ENCODE measurements at places on chromosomes 7 and 10.

DNA sequence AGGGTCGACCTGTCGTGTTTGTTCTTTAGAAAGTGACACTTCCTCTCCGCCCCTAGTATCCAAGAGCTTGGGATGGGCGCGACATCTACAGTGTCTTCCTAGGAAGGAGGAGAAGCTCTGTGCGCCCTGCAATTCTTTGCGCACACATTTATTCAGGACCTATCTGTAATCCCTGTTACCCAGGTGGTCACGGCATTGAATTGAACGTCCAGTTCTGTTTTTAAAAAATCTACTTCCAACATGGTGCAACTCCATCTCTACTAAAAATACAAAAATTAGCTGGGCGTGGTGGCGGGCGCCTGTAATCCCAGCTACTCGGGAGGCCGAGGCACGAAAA is 606 bp upstream of the LAMB1 start:
- no peak for DNase-seq

DNA sequence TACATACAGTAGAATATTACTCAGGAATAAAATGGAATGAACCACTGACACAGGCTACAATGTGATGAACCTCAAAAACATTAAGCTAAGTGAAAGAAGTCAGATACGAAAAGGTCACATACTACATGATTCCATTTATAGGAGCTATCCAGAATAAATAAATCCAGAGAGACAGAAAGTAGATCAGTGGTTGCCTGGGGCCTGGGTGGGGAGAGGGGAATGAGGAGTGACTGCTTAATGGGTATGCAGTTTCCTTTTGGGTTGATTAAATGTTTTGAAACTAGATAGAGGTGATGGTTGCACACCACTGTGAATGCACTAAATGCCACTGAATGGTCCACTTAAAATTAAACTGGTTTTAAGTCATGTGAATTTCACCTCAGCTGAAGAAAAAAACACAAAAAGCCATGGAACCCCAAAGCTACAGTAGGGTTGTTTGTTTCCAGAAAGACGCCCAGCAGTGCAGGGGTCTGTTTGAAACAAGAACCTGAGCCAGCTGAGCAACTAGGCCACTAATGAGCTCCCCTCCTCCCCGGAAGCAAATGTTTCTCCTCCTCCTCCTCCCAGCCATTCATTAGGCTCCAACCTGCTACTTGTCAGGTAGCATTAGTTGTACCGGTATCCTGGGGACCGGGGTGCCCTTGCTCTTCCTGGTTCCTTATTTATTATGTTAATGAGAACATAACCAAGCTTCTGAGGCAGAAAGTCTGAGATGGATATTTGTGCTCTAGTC is 168.4 kb downstream of the EVX1 start:
- DNase-seq: no peak

DNA sequence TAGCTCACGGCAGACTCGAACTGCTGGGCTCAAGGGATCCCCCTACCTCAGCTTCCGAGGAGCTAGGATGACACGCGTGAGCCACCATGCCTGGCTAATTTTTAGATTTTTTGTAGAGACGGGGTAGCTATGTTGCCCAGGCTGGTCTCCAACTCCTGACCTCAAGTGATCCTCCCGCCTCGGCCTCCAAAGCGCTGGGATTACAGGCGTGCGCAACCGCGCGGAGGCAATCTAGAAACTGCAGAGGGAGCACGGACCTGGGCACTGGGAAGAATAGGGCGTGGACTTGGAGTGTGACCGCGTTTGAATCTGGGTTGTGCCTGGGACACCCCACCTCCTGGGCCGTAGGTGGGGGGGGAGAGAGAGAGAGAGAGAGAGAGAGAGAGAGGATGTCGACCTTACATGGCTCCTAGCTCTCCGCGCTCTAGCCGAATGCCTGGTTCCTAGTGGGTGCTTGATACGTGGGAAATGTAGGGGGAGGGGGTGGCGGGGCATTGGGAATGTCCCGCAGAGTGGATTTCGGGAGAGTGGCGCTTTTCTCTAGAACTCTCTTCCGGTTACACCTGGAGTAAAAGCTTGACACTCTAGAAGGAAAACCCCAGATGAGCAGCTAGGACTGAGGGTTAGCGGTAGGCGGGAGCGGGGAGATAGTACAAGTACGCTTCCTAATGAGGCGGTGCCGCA is 1.2 kb upstream of the MAP3K8 start:
- no peak for DNase-seq

DNA sequence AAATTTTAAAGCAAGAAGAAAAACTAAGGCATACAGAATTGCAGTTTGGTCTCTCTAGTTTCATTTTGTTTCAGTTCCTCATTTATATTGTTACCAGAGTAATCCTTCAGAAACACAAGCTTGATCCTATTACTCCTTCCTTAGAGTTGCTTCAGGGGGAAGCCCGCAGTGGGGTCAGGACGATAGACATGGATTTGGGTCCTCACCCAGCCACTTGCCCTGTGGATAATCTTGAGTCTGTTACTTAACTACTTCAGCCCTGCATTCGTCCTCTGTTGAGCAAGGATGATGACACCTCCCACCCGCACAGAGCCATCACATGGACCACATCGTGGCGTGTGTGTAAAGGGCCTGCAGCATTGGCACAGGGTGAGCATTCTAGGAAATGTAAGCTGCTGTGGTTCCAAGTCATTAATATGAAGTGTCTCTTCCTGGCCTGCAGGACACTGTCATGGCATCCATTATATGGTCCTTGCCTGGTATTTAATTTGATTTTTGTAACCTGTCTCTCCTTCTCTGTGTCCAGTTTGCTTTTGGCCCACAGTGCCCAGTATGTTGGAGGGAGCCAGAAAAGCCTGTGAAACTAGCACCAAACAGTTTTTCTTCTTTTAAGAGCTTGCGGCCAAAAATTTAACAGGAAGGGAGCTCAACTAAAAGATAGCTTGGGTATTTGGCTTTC is 111.2 kb downstream of the EEPD1 start:
- DNase-seq: no peak

DNA sequence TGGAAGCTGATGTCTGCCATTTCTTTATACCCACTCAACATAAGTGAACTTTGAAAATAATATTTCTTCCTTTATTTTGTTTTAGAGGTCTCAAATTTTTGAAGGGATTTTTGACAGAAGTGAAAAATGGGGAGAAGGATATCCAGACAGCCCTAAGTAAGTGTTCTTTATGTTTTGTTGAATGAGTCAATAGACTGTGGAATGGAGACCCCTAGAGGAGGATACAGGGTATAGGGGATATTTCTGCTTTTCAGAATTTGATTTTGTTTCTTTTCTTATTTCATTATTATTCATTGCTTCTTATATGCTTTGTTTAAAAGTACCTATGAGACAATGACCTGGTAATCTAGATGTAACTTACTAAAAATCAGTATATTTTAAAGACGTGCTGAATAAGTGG is 34.4 kb downstream of the PLEKHA8 start:
- DNase-seq: peak; percentile 22

GRCh38 chr10:13672548-13672947 is 85.8 kb downstream of the PRPF18 start:
- no peak for DNase-seq

GRCh38 chr10:72981028-72981881 is 26.6 kb upstream of the PLA2G12B start:
- DNase-seq: no peak

GRCh38 chr7:88329532-88330463 is 23.1 kb upstream of the STEAP4 start:
- DNase-seq: no peak

- peak; percentile 96 for DNase-seq
These were observed 258.2 kb downstream of the SDK1 start for GRCh38 chr7:3559278-3559677.

GRCh38 chr7:107180378-107180777 is 11.6 kb downstream of the HBP1 start:
- peak; percentile 79 for DNase-seq

DNA sequence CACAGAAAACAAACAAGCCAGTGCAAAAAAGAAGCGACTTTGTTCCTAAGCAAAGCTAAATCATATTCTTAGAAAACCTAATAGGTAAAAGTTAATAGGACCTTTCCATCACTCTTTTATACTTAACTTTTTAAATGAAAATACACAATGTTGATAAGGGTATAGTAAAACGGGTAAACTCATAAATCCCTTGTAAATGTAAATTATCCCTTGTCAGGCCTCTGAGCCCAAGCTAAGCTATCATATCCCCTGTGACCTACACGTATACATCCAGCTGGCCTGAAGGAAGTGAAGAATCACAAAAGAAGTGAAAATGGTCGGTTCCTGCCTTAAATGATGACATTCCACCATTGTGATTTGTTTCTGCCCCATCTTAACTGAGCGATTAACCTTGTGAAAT is 76.4 kb downstream of the GSAP start:
- DNase-seq: no peak

- DNase-seq: no peak
These were observed 77.5 kb upstream of the CACUL1 start for GRCh38 chr10:118832241-118832651.

- no peak for DNase-seq
These were observed 555.0 kb downstream of the INHBA start for GRCh38 chr7:41147606-41148485.

GRCh38 chr7:19648791-19649190 is 60.0 kb downstream of the POLR1F start:
- peak; percentile 71 for DNase-seq

DNA sequence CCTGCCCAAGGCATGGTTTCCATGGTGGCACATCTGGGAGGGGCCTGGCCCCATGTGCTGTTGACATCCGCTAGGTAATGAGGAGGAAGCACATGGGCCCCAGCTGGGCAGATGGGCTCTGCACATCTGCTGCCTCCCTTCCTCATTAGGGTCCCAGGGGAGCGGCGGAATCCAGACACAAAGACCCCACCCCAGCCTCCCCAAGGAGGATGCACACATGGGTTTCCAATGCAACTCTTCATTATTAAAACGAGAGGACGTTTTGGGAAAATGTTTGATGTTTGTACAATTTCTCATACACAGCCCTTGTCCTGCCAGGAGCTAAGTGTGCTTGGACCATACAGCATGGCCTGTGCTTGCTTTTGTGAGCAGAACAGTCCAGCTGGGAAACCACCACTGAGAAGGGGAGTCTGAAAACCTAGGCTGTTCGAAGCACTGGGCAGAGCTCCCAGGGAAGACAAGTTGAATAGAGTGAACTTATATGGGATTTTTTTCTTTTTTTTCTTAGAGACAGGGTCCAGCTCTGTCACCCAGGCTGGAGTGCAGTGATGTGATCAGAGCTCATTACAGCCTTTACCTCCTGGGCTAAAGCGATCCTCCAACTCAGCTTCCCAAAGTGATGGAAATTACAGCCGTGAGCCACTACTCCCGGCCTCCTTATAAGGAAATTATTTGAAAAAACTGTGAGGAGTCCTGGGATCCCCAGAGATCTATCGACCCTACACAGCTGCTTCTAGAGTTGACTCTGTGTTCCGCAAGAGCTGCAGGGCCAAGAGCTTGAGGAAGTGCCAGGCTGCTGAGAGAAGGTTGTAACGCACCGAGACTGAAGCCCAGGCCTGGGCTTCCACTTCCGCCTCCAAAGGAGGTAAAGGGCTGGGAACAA is 23.4 kb downstream of the FAM107B start:
- DNase-seq: no peak

- no peak for DNase-seq
These were observed 70.9 kb downstream of the MBL2 start for GRCh38 chr10:52701647-52702046.

DNA sequence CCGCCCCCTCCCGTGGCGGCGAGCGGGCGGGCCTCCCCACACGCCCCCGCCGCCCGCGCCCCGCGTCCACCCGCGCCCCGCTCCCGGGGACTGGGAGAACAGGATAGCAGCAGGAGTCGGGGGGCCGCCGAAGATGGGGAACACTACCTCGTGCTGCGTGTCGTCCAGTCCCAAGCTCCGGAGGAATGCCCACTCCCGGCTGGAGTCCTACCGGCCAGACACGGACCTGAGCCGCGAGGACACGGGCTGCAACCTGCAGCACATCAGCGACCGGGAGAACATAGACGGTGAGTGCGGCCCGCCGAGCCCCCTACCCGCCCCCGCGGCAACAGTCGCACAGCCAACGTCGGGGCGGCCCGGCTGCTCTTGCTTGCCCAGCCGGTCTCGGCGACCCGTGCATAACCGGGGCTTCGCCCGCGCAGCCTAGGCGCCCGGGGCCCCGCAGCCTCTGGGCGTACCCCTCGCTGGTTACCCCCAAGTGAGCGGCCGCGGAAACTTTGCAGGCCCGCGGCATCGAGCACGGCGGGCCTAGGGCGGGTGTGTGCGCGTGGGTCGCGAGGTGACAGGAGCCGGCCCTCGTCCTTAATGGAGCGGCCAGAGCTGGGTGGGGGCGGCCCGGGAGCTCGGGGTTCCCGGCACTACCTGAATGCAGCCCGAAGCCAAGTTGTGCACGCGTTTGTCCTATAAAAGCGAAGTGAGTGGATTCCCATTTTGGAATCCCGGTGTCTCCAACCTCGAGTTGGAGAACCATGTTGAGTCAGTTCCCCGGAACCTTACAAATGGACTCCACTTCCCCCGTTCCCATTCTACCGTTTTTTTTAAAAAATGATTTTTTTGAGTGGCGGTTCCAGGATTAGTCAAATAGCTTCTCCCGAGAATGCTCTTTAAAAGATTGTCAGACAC is 863 bp downstream of the CCNY start:
- no peak for DNase-seq

DNA sequence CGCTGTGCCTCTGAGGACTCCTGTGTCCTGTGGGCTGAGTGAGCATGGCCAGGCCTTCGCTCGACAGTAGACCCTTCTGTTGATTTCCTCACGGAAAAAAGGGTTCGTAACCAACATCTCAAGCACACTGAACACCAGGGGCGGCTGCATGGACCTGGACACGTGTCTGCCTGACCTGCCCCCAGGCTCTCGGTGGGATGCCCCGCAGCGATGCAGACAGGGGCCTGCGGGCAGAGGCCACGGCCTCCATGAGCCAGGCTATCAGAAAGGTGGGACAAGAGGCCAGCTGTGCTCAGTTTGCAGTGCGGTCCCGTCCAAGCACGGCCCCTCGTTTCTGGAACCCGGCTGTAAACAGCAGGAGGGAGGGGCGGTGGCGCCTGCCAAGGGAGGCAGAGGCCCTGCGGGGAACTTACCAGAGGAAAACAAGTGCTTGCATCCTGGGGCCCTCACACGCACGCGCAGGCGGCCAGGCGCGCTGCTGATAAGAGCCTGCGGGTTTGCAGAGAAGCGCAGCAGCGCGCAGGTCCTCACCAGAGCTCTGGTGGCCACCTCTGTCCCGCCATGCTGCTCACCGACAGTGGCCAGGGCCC is 10.6 kb downstream of the GPR146 start:
- no peak for DNase-seq

DNA sequence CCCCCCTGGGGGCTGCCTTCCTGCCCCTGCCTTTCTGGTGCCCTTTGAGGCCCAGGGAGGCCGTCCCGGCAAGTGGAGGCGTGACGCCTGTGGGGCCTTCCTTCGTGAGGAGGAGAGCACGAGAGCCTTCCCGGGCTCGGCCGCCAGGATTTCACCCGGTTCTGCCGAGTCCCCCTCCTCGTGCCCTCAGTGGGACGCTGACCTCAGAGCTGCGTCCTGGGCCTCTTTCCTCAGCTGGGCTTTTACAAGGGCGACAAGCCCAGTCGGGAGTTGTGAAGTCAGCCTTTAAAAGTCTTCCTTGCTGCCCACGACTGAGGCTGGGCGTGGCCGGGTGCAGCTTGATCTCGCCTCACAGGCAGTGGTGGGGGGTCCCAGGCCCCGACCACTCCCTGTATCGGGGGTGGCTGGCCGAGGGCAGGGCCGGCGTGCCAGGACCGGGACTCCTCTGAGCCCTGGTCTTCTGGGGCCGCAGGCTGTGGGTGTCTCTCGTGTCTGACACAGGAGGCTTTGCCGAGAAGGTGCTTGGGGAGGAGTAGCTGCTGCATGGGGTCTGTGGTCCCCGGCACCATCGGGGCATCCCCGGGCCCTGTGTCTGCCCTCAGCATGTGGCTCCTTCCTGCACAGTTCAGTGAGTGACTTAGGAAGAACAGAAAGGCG is 41.8 kb downstream of the FAM20C start:
- no peak for DNase-seq

GRCh38 chr10:11713963-11714362 is 28.2 kb upstream of the ECHDC3 start:
- no peak for DNase-seq

Data from NCI-H226 (cell line).